ENCODE measurements at places on chromosomes 4 and X.
A peak's percentile ranks its signal among the peaks of the same experiment; 100 is the strongest.

DNA sequence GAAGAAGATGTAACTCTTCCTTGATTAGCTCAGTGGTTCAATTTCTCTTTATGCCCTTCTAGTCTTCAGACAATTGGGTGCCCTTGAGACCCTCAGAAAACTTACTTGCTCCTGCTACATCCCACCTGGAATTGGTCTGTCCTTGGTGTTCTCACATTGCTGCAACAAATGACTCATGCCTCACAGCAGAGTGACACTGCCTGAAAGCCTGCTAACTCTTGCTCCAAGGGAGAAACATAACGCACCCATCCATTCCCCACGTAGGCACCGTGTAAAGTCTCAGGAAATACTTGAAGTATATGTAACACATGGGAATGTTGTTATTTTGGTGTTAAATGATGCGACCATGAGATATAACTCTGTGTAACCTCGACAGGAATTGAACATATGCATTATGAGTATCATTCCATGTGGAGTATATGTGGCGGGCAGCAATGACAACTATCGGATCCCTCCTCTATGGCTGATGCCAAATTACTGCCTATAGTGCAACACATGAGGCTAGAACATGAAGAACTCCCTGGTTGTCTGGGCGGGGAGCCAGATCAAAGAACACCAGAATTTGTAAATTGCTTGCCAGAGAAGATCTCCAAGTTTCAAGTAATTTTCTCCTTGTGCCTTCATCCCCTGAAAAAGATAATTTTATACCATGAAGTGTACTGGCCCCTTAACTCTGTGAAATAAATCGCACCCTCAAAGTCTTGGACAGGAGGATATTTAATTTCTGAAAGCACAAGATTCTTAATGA is 231.3 kb upstream of the STK26 start:
- no peak for DNase-seq

GRCh38 chrX:19152762-19153161 is 30.5 kb upstream of the ADGRG2 start:
- no peak for DNase-seq

DNA sequence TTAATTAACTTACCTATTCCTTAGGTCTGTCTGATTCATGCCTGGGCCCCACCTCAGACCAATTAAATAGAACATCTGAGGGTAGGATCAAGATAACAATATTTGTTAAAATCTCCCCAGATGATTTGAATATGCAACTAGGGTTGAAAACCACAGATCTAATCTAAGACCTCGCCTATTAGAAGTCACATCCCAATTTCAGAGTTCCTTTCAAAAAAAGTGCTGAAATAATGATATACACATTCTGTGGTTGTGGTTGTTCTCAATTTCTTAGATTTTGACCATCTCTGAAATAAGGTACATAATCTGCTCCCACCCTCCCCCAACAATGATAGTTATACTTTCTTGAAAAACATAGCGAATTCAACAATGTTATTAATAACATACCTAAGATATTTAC is 27.7 kb downstream of the NIPAL1 start:
- no peak for DNase-seq

- no peak for DNase-seq
Observed at GRCh38 chr4:102453827-102454226, 47.3 kb upstream of the NFKB1 start.

DNA sequence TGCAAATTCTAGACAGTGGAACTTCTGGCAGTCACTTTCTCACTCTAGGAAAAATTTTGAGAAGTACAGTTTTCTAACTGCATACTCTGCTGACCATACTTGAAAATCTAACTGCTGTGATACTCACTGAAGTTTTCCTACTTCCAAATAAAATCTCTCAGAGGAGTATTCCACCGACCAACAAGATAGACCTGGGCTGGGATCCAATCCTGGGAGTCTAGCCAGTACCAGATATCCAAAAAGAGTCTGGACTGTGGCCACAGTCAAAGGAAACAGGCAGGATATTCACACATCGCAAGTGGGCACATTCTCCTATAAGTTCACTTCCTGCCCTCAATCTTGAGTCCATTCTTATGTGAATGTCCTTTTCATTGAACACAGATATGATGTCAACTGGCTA is 1138.7 kb upstream of the PCDH7 start:
- DNase-seq, result no peak

DNA sequence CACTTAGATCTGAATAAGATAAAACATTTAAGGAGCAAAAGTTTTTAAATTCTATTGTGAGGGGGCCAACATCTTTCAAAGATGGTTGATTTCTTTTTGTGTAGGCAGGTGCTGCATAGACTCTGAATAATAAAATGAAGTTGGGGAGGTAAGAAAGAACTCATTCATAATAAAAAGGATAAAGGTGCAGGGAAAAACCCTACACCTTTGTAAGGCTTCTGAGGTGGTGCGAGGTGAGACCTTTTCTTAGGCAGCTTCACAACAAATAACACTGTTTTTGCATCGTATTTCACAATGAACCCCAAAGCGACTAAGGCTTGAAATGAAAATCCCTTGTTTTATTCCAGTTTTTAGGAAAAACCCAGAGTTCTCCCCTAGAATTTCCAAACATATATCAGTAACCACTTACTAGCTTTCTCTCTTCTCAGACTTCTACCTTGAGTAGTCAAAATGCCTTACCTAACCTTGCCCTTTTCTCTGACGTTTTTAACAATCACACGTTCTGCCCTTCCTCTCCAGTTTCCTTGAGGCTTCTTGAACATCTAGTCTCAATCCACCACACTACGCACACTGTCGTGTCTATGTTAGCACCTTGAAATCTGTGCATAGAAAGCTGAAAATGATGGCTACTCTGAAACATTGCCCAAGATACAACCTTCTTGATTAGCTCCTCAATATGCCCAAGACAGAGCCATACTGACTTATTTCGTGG is 30.2 kb downstream of the MAML3 start:
- no peak for DNase-seq

DNA sequence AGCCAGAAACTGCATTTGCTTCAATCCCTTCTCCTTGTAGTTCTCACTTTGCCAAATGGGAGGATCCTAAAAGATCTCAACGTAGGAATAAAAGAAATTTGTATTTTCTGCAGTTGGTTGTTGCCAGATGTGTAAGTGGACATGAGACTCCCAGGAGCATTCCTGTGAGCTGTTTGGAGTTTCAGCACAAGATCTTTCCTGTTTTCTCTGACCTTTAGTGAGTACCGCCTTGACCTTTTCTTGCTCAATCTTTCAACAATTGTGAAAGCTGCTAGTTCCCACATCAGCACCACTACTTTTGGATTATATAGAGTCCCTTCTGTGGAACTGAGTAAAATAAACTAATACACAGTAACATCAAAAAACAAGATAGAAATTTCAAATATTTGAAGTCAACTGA is 683.8 kb upstream of the PABPC4L start:
- DNase-seq, result no peak

DNA sequence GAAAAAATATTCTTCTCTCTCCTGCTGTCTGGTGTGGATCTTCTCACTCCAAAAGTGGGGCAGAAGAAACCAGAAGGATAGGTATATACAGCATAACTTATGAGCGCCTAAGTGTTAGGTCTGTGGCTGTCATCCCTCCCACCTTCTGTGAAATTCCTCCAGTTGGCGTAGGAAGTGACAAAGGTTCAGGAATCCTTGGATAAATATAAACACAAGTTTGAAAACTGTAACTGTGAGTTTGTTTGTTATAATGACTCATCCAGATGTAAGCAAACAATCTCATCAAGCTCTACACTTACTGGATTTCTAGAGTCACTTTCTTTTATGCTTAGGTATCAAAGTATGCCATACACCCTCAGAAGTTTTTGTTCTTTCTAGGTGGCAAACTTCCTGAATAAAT is 405.2 kb downstream of the FAT4 start:
- no peak for DNase-seq

- DNase-seq, result no peak
Observed at GRCh38 chr4:61149278-61149677, 50.8 kb upstream of the ADGRL3 start.

DNA sequence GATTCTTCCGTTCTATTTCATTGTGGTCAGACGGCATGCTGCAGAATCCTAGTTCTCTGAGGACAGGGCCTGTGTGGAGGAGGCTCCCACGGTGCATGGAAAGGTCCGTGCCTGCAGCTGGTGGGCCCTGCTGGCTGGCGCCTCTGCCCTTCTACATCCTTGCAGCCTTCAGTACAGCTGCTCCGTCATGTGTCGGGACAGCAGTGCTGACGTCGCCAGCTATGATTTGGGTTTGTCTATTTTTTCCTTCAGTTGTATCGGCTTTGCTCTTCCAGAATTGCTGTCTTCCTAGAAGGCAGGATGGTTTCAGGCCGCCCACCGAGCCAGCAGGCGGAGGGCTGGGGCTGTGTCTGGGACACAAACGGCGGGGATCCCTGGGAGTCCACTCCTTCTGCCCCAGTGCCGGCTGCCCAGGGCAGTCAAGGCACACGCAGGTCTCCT is 32.1 kb upstream of the CPLX1 start:
- no peak for DNase-seq

- DNase-seq, result no peak
Observed at GRCh38 chr4:21450331-21450730, 498.2 kb downstream of the KCNIP4 start.

GRCh38 chr4:93184053-93184452 is 644.5 kb upstream of the ATOH1 start:
- DNase-seq, result no peak

DNA sequence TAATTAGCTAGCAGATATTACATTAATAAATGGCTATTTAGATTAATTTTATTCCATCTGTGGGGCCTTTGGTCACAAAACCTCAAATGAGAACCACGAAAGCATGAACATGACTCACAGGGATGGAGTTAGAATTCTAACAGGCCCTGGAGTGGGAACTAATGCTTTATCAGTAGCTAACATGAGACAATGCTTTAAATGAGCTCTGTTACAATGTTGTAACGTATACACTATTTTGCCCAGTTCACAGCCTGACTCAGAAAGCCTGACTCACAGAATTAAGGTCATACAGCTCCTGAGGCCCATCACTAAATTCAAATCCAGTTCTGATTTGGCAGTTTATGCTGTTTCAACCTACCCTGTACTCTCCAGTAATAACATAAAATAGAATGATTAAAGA is 23.2 kb downstream of the VEGFC start:
- DNase-seq, result no peak

GRCh38 chrX:30483996-30484395 is 93.6 kb downstream of the TASL start:
- no peak for DNase-seq

DNA sequence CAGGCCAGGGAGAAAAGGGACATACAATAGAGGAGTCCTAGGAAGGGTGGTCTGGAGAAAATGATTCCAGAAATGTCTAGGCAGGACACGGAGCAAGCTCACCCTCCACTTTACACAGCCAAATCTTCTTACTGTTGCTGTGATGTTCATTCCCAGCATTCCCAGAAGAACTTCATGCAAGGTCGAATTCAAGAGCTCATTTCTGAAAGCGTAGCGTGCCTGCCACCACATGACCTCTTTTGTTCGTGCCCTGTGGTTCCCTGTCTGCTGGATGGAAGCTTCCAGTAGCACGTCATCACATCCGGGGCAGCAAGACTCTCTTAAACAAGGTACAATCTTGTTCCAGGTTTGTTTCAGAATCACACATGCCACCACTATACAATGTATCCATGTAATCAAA is 57.8 kb downstream of the FAM184B start:
- DNase-seq, result no peak

GRCh38 chrX:153845842-153846241 is 15.5 kb upstream of the PDZD4 start:
- DNase-seq, result no peak

GRCh38 chr4:27908356-27908755 is 1047.7 kb downstream of the STIM2 start:
- DNase-seq, result no peak

DNA sequence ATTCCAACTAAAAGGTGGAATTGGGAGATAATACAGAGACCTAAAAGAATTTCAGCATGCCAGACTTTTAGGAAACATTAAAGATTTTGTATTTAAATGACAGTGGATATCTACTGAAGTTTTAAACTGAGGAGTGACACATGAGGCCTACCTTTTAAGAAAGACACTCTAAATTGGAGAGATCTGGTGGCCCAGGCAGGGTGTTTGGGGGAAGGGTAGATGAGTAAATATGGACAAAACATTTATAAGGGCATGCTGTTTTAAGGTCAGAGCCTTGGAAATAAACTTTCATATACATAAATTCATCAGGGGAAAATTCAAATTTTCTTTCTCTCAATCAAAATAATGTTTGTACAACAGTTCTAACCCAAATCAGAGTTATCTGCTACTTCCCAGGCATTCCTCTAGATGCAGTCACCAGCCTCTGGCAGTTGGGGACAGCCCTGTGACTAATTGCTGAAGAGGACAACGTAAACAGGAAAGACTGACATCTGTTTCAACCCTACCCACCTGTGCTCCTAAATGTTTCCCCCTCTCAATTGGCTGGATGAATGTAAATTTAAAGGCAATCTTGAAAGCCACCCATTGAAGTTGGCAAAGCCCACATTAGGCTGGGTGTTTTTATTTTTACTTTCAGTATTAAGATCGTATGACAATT is 1646.9 kb upstream of the ADGRL3 start:
- no peak for DNase-seq

DNA sequence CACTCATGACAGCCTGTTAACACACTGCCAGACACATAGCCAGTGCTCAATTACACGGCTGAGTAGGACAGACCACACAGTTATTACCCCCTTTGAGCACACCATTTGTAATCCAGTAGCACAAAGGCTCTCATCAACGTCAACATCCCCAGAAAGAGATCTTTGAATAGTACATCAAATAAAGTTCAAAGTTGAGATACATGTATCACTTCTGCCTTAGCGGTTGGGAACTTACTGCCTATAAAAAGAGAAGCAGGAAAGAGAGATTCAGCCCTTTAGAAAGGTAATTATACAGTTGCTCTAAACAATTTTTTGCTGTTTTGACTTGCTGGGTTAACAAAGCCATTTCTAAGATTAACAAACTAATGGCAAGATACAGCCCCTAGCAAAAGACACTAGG is 16.2 kb downstream of the ANXA5 start:
- no peak for DNase-seq

GRCh38 chrX:149060921-149061320 is 444.2 kb downstream of the IDS start:
- DNase-seq, result no peak

GRCh38 chr4:125277790-125278189 is 37.0 kb upstream of the FAT4 start:
- DNase-seq, result no peak

DNA sequence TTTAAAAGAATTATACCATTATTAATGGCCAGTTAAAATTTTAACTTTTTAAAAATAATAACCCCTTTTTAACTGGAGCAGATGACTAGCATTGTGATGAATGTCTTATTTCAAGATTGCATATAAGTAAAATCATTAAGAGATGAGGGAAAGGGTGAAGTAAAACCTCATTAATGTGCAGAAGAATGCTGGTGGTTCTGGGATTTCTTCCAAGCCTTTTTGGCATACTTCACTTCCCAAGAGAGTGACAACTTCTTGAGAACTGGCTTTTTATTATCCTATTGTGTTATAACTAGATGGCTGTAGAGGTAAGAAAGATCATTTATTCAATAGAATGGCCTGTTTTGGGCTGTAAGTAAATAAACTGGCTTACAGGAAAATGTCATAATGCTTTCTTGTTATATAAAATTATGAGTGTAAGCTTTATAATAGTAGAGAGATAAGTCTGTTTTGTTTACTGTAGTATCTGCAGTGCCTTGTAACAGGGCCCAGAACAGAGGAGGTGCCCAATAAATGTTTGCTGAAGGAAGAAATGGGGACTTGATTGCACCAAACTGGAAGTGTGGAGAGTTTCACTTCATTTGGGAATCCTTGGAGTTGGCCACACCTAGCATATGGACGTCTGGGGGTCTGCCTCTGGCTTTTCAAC is 242.9 kb upstream of the PITX2 start:
- DNase-seq, result no peak

GRCh38 chrX:66074920-66075879 is 35.3 kb upstream of the VSIG4 start:
- DNase-seq, result peak; percentile 12
